ENCODE measurements at places on chromosomes 2 and 18.

DNA sequence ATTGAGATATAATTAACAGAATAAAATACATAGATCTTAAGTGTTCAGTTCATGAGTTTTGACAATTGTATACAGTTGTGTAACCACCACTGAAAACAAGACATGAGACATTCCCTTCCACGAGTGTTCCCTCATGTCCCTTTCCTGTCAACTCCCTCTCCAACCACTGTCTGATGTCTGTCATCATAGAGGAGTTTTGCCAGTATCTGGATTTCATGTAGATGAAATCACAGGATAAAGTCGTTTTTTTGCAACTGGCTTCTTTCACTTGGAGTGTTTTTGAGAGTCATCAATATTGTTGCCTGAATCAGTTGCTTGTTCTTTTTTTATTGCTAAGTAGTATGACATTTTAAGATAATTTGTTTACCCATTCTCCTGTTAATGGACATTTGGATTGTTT is 52.7 kb downstream of the RBMS1 start:
- DNase-seq: no peak

DNA sequence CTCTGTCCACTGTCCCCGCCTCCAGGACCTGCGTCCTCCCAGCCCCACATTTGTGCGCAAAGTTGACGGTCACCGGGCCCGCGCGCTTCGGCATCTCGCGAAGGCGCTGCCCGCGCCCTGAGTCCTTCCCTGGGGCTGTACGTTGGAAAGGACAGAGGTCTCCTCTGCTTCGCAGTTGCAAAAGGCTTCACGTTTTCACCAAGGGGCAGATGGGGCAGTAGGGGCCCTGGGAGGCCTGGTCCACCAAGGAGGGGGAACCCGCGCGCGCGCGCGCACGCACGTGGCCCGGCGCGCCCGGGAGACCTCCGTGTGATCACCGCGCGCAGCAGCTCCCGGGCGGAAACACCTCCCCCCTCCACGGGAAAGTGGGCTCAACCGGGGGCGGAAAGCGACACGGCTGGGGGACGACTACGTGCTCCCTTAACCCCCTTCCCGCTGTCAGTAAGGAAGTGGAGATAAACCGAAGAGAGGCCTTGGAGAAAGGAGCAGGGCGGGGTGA is 21.9 kb downstream of the TEX44 start:
- no peak for DNase-seq

DNA sequence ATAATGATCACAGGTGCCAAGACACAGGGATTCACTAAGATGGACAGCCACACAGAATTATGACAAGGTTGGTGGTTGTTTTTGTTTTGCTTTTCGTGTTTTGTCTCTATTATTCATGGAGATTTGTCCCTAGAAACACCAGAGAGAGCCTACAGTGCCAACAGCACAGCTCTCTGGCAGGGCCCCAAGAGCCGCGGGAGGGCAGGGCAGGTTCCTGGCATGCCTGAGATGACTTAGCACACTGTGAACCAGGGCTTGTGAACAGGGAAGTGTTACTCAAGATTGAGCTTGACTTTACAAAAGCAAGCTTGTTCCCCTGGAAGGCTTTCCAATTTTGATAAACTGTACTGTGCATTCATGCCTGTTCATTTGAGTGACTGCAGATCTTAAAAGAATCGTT is 437.4 kb upstream of the SALL3 start:
- DNase-seq: no peak

DNA sequence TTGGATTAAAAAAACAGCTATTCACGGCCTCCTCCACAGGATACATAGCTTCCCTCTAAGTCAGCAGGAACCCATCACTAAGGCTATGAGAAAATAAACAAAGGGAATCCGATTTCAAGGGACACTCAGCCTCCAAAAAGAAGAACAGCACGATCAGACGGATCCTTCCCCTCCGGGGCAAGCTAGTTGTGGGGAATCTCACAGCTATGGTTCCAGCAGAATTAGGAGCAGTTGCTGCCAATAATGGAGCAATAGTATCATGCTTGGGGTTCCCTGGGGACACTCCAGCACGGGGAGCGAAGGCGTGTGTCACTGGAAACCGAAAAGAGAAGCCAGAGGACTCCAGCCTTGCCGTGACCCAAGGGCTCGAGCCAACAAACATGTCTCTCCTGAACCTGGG is 163.1 kb downstream of the TTC32 start:
- DNase-seq: no peak

DNA sequence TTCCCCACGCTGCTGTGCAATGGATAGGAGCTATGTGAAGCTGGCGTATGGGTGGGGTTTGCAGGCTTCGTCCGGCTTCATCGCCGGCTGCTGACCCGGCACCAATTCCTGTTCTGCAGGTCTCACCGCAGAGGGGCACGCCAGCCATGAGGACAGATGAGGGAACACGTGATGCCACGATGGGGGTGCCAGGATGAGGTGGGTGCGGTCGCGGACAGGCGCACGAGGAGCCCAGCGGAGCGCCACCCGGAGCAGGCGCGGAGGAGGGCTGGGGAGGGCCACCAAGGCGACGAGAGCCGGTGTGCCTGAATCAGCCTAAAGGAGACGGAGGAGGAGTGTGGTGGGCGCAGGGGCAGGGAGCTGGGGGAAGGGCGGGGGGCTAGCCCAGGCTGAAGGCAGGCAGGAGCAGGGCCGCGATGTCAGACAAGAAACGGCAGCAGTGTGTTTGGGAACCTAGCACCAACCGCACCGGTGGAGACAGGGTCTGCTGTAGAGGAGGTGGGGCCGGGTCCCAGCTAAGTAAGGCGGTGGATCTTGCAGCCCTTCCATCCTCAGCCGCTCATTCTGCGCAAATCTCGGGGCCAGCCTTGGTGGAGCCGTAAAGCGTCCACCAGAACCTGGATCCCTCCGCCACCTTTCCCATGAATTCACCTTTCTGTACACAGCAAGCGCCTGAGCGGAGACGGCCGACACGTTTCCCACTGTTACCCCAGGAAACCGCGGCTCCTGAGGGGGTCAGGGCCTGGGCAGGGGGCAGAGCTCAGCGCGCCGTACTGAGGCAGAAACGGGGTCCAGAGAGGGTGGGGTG is 17.0 kb upstream of the CD8A start:
- peak; percentile 17 for DNase-seq

DNA sequence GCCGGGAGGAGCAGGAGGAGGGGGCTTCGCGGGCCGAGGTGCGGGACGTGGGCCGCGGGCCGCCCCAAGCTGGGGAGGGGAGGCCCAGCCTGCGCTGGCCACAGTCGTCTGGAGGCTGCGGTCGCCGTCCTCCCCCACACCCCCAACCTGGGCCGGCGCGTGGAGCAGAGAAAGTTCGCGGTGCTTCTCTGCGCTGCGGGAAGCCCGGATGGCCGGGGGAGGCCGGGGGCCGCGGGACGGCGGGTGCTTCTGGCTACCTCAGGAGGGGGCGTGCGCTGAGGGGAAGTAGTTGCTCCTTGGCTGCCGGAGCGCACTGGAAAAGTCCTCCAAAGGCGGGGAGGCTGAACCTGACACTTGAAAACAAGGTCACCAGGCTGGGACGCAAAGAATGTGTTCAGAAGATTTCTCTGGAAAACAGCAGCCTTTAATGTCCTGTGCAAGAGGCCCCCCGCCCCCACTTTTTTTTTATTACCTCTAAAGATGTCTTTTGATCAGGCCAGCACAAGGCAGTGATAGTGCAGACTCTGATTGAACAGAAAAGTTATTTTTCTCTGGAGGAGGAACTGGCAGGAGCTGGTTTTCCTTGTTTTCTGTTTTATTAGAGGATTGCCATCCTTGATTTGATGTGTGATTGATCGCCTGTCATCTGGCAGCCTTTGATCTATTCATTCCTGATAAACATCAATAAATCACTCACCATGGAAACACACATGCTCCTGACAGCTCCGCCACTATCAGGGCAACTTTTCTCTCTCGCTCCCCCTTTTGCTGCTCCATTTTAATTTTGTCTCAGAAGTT is 1.6 kb downstream of the TSHZ1 start:
- DNase-seq: peak; percentile 35
